ENCODE measurements at places on chromosomes 11 and 22.

GRCh38 chr11:70790671-70791300 is 392.5 kb downstream of the CTTN start:
- peak; percentile 26 for DNase-seq

GRCh38 chr11:9943386-9944110 is 279.7 kb downstream of the SWAP70 start:
- no peak for DNase-seq

DNA sequence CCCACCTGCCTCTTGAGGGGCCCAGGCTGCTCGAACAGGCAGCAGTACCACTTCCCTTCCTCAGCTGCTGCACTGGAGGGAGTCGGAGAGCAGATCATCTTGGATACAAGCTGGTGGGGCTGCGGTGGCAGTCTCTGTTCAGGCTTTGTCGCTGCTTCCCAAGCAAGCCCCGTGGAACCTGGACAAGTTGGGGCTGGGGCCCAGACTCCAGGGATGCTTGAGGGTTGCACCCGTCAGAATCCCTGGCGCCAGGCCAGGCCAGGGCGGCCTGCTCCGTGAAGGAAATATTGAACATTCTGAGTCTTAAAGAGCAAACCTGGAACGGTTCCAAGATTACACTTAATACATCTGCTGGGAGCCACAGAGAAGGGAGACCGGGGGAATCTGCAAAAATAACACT is 310.1 kb upstream of the SORL1-AS1 start:
- no peak for DNase-seq

DNA sequence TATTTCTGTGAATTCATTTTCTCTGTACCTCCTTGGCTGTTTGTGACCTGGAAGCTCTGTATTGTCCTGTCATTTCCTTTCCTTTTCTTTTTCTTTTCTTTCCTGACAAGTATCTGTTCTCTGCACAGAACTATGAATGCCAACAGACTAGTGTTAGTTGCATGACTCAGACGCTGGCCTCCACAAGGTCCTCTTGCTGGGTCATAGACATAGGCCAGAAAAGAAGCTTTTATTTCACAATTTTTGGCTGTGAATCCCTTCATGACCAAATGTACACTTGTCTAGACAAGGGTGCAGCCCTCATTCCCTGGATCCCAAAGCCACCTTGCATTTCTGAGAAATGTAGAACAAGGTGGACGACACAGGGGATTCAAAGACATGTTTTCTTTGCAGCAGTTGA is 104.1 kb upstream of the MTNR1B start:
- DNase-seq: no peak

GRCh38 chr11:58622344-58622743 is at the start of gene CNTF:
Gene CNTF (plus strand): TSS chr11:58622665. CDS start chr11:58622753, 88 bp downstream.
- DNase-seq: no peak

DNA sequence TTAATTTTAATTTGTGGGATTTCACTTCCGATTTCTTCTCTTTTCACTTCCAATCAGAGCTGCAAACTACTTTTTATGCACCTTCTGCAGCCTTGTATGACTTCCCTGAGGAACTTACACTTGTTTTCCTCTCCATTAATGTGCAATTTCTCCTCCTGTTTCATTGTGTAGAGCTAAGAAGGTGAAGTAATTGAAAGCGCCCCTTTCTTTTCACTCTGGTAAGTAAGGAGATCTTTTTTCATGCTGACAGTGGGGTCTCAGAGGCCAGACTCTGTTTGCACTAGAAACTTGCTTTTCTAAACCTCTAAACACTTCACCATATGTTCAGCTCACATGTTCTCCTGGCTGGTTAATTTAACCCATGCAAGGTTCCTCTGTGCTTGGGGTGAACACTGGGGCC is 117.0 kb downstream of the FANCF start:
- no peak for DNase-seq

DNA sequence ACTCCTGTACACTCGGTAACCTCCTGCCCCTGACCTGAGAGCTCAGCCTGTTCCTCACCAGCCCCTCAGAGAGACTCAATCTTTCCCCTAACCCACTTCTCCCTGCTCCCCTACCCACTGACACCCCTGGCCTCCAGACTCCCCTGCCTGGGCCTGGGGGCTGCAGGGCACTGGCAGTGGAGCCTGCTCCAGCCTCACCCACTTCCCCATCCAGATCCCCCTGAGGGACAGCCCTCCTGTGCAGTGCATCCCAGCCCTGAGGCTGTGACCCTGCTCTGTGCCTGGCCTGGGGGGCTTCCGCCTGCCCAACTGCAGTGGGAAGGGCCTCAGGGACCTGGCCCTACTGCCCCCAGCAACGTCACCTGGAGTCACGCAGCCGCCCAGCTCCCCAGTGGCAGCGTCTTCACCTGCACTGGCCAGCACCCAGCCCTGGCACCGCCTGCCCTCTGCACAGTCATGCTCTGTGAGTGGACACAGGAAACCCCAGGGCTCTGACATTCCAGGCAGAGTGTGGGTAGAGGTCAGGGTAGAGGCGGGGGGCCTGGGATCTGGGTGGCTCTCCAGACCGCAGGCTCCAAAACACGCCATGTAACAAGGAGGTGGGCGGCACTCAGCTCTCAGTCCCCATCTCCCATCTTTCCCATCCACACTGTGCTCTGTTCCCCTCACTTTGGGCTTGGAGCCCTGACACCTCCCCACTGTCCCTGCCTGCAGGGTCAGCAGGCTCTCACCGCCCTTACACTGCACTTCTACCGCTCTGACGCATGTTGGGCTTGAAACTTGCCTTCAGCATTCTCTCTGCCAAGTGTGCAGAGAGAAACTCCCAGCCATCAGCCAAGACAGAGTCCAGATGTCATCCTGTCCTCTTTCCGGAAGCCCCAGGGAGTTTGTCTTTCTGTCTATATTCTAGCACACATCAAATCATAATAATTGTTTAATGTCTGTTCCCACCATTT is 5.1 kb downstream of the VSIG10L2 start:
- DNase-seq: no peak

Measured in ELF-1 (cell line).